ENCODE measurements at places on chromosomes 3 and 15.

DNA sequence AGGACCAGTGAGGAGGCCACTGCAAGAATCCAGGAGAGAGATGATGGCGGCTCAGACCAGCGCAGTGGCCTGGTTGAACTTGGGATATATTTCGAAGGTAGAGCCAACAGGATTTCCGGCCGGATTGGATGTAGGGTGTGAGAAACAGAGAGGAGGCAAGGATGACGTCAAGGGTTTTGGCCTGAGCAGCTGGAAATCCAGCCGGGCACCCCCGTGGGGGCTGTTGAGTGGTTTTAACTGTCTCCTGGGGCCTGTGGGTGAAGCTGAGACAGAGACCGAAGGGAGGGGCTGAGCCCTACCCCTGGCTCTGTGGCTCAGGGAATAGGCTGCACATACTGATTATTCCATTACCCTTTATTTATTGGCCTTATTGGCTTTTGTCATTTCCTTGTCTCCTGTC, 45.7 kb downstream of the EXOG start:
- no peak for DNase-seq

DNA sequence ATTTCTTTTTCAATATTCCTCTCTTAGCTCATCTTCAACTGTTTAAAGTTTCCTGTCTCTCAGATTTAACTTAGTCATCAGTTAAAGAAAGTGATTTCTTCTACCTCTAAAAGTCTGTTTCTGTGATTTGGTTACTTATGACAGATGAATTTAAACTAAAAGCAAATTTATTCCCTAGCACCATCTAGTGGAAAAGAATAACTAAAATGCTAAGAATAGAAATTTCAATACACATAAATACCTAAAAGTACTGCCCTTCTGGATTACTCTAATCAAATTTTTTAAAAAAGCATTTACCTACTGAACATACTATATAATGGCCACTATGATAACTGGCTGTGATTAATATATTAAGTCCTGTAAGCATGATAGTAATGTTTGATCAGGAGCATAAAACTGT, 14.0 kb upstream of the ZCWPW2 start:
- DNase-seq = no peak

- DNase-seq = no peak
Measured at GRCh38 chr3:64349551-64349950, 124.3 kb upstream of the PRICKLE2 start.

DNA sequence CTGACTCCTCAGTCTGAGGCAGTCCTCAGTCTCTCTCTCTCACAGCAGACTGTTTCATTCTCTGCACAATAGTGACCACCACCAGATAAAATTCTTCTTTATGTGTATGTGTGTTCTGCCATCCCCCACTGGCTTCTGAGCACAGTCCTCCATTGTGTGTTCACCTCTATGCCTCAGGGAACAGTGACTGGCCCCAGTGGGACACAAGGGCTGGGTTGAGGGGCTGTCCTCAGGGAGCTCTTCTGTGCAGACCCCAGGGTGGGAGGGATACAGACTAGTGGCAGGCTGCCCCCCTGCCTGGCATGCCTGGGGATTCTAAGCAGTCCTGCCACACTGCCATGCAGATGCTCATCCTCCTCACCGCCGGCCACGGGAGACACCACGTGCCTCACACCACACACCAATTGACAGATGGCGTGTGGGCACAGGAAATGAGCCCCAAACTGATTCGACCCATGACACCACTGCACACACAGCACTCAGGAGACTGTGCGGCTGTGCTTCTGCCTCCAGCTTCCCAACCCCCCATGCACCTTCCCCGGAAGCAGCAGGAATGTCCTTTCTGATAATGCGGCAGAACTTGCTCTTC, 237.6 kb upstream of the CHRNA7 start:
- no peak for DNase-seq

DNA sequence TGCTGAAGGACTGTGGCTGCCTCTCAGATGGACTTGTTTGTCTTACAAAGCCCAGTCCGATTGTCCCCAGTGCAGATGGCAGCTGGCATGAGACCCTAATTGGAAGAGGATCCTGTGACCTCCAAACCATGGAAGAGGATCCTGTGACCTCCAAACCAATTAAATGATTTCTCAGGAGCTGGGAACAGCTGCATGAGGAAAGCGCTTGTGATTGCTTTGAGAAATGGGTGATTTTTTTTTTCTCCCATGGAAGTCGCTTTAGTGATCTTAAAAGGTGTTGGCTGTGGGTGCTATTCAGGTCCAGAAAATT, 68.4 kb upstream of the LARS2 start:
- no peak for DNase-seq

DNA sequence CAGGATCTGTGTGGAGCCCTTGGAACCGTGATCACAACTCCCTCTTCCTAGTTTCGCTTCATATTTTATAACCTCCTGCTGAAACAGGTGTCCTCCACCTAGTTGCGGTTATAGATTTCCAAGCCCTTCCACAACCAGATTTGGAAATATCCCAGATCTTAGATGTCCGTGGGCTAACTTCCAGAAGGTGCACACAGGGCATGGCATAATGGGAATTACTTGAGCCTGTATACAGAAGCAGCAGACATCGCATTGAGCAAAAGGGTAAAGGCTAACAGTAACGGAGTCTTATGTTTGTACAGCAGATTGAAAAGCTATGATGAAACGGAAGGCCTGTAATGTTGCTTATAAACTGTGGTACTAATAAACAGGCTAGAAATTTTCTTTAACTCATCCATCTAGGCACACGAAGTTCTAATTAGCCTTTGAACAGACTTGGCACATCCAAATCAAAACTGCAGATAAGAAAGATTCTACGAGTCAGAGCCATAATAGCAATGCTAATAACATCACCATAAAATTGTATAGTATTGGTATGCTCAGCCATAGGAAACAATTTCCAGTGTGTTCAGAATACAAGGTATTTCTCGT, 1.2 kb upstream of the USF3 start:
- DNase-seq = no peak

DNA sequence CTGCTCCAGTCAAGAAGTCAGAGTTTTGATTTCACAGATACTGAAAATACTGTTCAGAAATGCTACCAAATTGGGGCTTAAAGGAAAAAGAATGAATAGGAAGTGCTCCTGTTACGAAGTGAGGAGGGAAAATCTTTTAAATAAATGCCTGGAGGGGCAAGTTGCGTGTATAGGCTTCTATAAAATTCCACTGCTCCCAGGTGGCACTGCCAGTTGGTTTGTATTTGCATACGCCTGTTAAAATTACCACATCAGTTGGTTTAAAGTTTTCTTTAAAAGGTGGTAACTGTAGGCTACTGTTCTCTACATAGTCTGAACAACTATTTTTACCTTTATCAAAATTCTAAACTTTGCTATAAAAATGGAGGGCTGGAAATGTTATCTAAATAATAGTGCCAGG, 123.5 kb downstream of the DLG1 start:
- no peak for DNase-seq

- no peak for DNase-seq
Measured at GRCh38 chr15:34721802-34722438, 32.9 kb downstream of the GJD2 start.

DNA sequence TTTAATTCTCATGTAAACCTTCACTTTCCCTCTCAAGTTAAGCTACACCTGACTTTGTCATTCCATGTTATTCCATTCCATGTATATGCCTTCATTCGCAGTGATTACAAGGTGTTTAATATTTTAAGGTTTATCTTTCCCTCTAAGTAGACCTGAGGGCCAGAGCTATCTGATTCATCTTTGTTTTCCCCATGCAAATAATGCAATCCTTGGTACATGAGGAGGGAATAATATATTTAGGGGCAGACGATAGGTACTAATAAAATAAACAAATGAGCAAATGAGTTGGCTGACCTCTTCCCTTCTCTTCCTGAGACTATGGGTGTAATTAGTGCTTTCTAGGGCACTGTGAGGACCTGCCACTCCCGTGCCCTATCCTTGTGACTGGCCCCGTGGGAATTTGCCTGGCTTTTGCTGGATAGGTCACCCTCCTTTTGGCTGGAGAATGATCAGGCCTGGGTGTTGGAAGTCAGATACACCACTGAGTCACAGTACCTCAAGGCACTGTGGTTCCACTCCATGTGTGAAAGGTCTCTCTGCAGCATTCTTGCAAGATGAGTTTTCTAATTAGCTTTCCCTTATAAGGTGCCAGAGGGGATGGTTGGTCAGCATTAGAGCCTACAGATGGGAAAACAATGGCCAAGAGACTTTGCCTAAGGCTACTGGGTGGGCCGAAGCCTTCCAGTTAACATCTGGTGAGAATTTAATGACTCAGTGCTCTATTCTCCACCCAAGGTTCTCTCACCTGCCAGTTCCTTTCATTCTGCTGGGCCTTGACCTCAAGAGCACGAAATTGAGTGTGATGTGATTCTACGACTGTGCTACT, 183.2 kb downstream of the P3H2 start:
- no peak for DNase-seq

DNA sequence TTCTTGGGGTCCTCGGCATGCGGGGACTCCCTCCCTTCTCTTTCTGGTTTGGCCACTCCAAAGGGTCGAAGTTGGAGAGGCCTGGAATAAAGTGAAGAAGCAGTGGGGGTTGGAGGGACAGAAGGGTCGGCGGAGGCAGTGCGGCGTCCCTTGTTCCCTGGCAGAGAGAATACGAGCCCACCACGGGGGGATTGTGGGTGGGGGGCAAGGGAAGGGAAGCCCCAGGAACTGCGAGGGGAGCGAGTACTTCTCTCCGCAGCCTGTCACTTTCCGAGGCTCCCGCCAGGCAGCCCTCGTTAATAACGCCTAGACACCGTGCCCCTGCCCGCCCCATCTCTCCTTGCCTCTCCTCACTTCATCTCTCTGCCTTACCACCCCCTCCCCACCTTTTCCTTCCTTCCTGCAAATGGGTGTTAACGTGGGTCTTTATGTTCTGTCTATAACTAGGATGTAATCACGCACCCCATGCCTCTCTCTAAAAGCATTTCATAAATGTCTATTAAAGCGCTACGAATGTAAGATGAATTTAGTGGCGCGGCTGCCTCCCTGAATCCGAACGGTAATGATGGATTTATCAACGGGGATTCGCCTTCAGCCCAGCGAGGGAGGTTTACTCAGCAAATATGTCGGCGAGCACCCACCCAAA, 13.7 kb downstream of the NR2F2 start:
- DNase-seq = no peak

DNA sequence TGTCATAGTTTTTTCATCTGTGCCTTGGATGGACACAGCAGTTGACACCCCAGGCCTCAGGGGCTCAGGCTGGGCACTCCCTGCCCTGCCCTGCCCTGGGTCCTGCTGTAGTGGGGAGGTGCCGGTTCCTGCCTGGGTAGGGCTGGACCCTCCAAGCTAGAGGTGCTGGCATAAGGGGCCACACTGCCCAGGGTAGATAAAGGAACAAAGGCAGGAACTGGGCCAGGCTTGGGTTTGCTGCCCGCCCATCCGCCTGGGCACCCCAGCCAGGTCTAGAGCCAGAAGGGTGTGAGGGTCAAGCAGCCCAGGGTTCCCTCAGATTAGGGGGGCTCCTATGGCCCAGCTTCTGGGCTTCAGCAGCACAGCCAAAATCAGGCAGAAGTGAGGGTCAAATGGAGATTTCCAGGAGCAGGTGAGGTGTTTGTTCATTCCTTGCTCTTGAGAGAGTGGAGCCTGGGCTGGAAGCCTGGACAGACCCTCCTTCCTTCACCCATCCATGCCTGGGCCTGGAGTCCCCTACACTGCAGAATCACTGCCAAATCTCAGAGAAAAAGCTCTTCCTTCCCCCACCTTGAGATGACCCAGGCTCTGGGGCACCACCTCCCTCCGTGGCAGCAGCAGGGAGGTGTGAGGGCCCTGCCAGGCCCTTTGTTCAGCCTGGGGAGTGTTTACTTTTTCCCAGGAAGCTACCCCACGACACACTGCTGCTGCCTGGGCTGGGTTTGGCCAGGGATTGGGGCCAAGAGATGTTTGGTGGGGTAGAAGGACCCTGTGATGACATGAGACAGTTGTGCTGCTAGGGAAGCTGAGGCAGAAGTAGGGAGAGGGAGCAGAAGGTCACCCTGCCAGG, 7.1 kb downstream of the SEMA3F start:
- no peak for DNase-seq

DNA sequence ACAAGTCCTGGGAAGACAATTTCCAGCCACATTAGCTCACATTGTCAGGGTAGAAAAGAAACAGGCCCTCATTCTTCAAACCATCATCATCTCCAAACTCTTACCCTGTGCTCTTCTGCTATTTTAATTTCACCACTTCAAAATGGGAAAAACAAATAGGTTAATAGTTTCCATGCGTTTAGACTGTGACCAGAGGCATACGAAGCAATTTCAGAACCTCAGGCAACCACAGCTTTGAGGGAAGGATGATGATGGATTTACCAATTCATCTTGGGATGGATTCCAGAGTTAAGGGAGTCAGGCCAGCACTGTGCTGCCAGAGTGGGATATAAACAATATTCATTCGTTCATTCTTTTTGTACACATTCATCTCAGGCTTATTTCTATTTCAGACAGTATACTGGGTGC, 307.8 kb upstream of the TPRG1 start:
- DNase-seq = no peak

DNA sequence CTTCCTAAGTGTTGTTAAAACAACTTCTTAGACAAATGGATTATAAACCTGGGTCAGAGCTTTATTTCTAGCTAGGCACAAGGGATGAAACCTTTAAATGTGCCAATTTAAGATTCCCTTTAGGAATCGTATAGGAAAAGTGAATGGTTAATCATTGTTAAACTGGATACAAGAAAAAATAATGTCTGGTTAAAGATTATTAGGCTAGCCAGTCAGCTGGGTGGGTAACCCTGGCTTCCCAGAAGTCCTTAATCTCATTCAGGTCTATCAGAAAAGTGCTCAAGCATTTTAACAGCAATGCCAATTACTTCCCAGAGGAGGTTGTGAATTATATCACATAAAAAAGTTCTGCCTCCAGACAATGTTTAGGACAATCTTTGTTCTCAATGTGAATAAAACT, 37.6 kb downstream of the NANOGP8 start:
- no peak for DNase-seq

DNA sequence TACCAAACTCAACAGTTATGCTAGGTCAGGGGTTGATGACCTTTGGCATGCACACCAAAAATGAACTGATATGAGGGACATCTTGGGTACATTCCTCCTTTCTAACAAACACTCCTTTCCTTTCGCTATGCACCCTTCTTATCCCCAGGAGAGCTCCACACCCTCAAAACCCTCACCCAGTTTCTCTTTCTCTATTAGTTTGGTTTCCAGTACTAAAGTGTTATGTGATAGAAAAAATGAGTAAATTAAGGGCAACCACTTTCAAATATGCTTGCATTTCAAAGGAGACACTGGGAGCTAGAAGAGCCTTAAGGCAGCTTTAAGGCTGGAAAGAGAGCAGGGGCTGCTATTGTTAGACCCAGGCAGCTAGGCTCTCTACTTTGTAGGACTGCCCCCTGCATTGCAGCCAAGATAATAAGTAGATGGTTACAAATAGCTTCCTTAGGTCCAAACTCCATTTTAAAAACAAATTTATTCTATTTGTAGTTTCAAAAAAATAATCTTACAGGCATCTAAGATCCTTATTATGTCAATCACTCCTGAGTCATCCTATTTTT, 244.3 kb downstream of the ZIC1 start:
- no peak for DNase-seq

DNA sequence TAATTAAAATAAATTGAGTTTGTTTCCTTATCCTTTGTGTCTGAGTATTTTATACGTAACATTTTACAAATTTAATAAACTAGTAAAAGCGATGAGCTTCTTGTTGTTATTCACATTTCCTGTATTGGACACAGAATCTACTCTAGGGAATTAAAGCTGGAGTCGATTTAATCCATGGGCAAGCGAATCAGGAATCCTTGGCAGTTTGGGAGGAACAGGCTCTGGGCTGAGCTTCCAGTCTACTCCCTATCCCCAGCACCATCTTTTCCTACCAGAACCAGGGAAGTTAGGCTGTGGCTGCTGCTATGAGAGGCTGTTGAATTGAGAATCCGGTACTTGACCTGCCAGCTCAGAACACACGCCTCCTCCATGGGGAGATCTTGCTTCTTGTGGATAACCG, 437.3 kb upstream of the TPM1 start:
- DNase-seq = no peak

Data from stimulated activated CD4-positive, alpha-beta T cell treated with anti-CD3 and anti-CD28 coated beads, Interleukin-1b, Interleukin-23, amount 100 ng/mL, for 24 hours (primary cell).